ENCODE measurements at places on chromosomes 2 and 18. TPM values are rescaled to one million over a fixed set of nuclear protein-coding genes. Genes with fewer than 3 reads are reported as not detected.

The COLEC12 gene
- not detected for polyA plus RNA-seq

The RTP5 gene
- not detected for polyA plus RNA-seq

The SCN7A gene
- not detected for polyA plus RNA-seq

The COBLL1 gene
- polyA plus RNA-seq: 11.1 TPM

The OTOS gene
- not detected for polyA plus RNA-seq

The GCG gene
- polyA plus RNA-seq: not detected

The ITPRID2 gene
- polyA plus RNA-seq: 146 TPM

The C2orf81 gene
- 0.58 TPM for polyA plus RNA-seq

The ALPP gene
- polyA plus RNA-seq: not detected

- no peak for DNase-seq
Measured at GRCh38 chr18:35180455-35180854, 60.4 kb upstream of the ZNF397 start.

DNA sequence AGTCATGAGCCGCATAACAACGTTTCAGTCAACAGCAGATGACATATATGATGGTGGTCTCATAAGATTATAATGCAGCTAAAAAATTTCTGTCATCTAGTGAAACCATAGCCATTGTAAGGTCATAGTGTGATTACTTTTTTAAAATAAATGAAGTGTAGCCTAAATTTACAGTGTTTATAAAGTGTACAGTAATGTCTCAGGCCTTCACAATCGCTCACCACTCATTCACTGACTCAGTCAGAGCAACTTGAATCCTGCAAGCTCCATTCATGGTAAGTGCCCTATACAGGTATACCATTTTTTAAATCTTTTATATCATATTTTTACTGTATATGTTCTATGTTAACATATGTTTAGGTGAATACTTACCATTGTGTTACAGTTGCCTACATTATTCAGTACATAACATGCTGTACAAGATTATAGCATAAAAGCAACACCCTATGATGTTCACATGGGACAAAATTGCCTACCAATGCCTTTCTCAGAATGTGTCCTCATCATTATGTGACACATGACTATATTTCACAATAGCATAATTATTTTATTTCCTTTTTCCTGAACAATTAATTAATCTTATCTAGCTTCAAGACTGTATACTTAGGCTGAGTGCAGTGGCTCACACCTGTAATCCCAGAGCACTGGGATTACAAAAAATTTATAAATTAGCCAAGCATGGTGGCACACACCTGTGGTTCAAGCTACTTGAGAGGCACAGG lies 1115.9 kb upstream of the ZEB2 start:
- no peak for DNase-seq

DNA sequence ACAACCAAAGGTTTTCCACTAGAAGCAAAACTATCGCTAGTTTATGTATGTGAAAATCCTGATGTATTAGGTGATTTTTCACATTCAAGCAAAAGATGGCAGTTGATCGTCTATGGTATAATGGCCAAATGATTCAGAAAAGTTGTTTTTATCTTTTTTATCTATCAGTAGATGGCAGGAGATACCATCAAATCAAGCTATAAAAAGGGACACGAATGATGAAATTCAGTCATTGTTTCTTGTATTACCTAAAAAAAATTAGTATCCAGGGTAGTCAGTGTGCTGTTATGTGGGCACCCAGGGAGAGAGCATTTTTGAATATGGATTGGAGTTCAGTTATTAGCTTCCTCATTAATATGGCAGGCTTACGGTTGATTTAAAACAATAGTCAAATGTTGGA lies 22.9 kb upstream of the CAVIN2 start:
- no peak for DNase-seq

DNA sequence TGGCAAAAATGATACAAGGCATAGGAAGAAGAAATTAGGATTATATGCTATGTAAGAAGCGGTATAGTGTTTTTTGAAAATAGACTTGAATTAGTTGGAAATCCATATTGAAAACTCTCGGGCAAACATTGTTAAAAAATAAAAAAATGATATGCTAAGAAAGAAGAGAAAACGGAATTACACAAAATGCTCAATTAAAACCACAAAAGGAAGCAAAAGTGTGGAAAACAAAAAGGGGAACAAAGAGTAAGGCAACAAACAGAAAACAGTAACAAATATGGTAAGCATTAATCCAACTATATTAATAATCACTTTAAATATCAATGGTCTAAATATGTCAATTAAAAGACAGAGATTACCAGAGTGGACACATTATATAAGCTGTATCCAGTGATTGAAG lies 58.4 kb downstream of the TXNL1 start:
- DNase-seq: no peak

- DNase-seq: no peak
Measured at GRCh38 chr2:241764275-241765241, 12.1 kb upstream of the GAL3ST2 start.

- no peak for DNase-seq
Measured at GRCh38 chr2:133530645-133531044, 37.6 kb downstream of the NCKAP5 start.

DNA sequence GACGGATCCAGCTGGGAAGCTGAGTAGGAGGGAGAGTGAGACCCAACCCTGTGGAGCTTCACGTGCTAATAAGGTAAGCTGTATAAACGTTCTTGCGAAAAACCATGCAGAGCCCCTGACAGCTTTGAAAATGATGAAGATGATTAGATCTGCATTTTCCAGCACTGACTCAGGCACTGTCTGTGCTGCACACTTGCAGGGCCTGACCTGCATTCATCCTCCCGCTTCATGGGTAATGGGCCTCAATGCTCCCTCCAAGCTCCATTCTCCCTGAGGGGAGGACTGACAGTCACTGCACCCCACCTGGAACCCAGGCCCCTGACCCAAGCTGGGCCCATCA lies 205.4 kb downstream of the TMEM163 start:
- no peak for DNase-seq

GRCh38 chr2:24920809-24921441 lies 888 bp upstream of the ADCY3 start:
- no peak for DNase-seq

DNA sequence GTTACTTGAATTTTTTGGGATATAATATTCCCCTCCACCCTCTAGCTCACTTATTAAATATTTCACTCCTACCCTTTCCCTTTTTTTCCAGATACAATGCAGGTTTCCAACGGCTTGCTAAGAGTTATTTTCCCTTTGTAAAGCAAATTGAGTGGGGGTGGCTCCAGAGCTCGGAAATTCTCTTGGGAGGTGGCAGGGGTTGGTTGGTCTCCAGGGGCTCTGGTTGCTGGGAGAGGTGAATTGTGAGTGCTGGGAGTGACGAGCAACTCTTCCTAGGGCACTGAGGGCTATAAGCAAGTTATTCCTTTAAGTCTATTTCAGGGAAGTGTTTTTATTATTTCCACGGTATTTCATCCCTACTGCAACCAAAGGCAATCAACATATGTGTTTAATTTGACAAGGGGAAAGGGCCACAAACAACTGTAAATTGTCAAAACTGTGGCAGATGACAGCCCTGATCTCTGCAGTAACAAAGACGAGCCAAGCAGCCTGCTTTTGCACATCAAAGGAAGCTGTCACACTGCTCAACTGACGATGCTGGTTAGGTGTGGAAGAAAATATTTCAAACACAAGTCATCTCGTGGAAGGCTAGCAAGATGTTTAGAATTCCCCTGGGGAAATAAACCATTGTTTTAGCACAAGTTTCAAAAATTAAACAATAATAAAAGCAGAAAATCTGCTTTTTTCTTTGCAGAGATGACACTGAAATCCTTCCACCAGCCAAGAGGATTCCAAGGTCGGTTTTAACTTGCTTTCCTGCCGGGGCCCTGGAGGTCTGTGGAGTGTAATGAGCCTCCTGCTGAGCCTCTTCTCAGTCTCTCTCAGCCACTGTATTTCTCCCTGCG lies 34.8 kb upstream of the ASXL2 start:
- no peak for DNase-seq

GRCh38 chr2:221095356-221095755 lies 476.7 kb downstream of the EPHA4 start:
- DNase-seq: no peak

DNA sequence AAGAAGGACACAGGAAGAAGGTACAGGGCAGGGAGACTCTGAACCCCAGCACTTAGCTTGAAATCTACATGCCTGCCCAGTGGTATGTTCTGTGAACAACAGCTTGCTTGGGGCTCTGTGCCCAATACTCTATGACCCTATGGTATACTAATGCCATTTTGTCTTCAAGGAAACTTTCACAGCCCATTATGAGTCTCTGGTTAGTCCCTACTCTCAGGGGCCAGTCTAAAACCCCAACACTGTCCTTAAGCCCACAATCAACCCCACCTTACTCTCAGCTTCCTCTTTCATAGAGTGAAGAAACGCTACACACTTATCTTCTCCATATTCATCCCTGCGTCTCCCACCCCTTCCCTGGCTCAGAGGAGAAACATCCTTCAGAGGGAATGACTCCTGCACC lies 16.0 kb downstream of the NEB start:
- DNase-seq: no peak

GRCh38 chr18:51350081-51350480 lies 152.6 kb upstream of the MEX3C start:
- no peak for DNase-seq

- no peak for DNase-seq
Measured at GRCh38 chr2:236571145-236571544, 1.5 kb downstream of the ACKR3 start.

DNA sequence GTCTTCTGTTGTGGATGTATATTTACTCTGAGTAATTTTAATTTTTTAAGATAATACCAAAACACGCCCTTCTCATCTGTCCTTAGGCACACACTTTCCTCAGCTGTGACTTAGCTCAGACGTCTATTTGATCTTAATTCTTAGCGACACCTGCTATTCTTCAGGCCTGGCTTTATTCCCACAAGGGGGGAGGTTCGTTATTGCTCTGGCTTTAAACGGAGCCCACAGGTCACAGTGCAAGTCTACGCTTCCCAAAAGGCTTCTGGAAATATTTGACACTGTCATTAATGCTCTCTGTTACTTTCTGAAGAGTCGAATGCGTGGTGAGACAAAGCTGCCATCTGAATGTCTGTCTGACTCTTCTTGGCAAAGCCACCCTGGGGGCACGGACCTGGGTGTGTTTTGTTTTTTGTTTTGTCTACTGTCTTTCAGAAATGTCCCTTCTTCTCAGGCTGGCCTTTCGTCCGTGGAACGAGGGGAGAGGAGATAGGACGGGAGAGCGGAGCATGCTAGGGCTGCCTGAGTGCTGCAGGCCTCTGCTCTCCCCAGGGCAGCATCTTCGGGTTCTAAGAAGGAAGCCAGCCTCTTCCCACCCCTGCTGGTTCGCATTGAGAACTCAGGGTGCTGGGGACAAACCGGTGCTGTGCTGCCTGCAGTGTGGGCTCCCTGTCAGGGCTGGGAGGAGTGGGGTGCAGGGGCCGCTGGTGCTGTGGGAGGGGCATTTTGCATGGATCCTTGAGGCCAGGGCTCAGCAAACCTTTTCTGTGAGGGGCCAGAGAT lies 61.9 kb downstream of the ASAP2 start:
- DNase-seq: no peak

GRCh38 chr18:9941660-9942059 lies 27.8 kb downstream of the VAPA start:
- DNase-seq: no peak

DNA sequence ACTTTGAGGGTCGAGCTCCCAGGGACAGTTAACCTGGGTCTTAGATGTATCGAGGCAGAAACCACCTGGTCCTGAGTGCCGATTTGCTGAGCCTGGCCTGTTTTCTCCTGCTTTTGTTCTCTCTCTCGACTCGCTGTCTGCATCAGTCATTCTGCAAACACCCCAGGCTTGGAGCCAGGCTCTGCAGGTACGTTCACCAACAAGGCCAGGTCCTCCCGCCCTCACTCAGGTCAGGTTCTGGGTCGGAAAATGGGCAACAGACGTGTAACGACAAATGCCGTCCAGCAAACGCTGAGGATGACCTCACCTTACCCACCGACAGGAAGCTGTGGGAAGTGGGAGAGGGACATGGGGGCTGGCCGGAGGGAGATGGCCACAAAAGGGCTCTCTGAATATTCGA lies 57.7 kb upstream of the PXDN start:
- no peak for DNase-seq

- DNase-seq: no peak
Measured at GRCh38 chr2:166957686-166958085, 69.4 kb downstream of the XIRP2 start.

DNA sequence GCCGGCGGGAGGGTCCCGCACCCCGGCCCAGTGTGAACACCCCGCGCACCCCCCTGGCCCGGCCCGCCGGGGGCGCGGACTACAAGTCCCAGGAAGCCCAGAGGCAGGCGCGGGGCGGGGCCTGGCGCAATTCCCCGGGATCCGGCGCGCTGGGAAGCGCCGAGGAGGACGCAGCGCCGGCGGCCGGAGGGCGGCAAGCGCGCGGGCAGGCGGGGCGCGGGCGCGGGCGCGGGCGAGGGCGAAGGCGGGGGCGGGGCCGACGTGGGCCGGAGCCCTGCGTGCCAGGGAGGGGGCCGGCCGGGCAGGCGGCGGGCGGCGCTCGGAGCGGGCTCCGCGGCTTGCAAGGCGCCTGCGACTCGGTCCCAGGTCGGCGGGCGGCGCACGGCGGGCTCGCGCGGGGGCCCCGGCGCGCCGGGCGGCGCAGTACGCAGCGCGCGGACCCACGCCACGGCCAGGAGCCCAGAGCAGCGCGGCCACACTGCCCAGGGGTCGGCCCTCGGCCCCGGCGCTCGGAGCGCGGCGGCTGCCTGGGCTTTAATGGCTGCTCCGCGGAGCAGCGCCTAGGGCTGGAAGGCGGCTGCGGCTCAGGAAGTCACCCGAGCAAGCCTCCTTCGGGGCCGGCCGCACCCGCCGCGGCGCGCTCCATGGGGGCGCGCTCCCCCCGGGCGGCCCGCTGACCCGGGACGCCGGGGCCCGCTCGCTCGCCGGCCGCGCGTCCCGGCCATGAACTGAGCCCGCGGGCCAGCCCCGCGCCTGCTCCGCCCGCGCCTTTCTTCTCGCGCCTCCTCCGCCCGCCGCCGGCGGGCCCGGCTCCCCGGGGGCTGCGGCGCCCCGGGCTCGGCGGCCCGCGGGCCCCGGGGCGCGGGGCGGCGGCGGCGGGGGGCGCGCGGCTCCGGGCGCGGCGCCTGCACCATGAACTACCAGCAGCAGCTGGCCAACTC lies at the start of gene AGAP1:
AGAP1 (plus strand) TSS at position 269 of the 941 bp plus-strand sequence.
- no peak for DNase-seq

DNA sequence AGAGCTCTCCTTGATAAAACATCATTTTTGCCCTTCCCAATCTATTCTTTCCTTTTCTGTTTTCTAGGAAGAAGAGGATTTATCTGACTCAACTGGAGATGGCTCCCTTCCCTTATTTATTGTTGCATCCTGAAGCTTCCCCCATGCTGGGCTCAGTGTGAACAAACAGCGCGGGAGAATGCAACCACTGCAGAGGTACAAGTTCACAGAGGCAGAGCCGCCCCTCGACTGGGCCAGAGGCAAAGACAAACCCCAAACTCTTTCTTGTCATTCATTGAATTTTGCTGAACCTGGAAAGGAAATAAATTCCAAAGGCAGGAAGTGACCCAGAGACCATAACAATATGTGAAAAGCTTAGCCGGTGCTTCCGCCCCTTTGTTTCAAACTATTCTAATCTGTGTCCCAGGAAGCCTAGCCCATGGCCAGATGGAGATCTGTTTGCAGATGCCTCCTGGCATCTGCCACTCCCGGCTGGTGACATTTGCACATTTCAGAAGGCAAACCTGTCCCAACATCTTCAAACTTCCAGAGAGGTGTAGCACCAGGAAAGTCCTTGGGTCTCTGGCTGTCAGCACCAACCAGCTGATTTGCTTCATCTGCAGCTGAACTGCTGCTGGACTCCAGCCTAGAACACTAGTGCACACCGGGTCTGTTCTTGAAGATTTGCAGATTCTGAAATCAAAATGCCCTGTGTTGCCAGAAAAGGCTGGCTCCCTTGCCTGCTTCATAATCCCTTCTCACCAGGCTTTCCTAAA lies 79.4 kb upstream of the MAP4K3 start:
- DNase-seq: no peak

All from keratinocyte (primary cell).